ENCODE measurements at places on chromosomes 5 and 9. TPM values are rescaled to one million over a fixed set of nuclear protein-coding genes. Genes with fewer than 3 reads are reported as not detected.

The NPR3 gene
- total RNA-seq = 0.57 TPM

GRCh38 chr5:150142185-150142958 lies 13.3 kb downstream of the PDGFRB start:
- DNase-seq = no peak
- peaks cover 34% of the 10 kb centered on the region for H3K4me1 ChIP-seq
- no peaks in the 10 kb centered on the region for H3K36me3 ChIP-seq
- no peak overlapping the region for H3K27ac ChIP-seq

The GEMIN5 gene
- total RNA-seq = 27.9 TPM

- no peaks in the 10 kb centered on the region for H3K36me3 ChIP-seq
- peak overlapping the region; percentile 98 for H3K27ac ChIP-seq
- peak; percentile 99 for DNase-seq
These were observed 63.5 kb downstream of the C9orf50 start for GRCh38 chr9:129557192-129558036.
